Stimulated activated CD4-positive, alpha-beta T cell treated with anti-CD3 and anti-CD28 coated beads, Interleukin-4, amount 100 ng/mL, for 4 hours (primary cell): ENCODE measurements at places on chromosomes 5 and 9.

GRCh38 chr9:116819116-116819515, 132.0 kb downstream of the TRIM32 start:
- DNase-seq, result no peak

DNA sequence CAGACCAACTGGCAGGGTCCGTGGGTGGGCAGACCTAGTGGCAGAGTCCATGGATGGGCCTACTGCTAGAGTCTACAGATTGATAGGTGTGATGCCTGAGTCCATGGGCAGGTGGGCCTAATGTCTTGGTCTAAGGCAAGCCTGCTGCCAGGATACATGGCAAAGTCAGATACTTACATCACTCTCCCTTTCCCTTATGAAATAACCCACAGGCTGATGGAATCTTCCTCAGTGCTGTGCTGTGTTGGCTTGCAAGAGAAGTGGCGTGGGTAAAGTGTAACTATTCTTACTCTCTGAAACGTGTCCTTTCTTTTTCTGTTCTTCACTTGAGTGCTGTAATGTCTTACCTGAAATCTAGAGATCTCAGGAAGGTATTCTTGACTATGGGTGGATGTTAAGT, 67.3 kb upstream of the ADRB2 start:
- no peak for DNase-seq

DNA sequence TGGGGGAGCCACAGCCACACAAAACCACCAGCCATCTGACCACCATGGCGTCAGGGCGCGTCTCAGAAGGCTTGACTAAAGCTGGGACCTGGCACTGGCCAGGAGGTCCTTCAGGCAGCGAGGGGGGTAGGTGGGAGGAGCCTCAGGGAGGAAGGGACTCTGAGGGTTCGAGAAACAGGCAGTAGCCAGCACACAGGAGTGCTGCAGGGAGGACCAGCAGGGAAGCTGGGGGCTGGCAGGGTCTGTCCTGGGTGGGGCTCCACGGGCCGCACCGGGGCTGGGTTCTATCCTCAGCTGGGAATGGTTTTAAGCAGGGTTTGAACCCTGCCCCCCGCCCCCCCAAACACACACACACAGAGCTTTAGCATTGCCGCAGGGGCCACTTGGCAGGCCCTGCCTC, 7.4 kb downstream of the FAM163B start:
- no peak for DNase-seq

DNA sequence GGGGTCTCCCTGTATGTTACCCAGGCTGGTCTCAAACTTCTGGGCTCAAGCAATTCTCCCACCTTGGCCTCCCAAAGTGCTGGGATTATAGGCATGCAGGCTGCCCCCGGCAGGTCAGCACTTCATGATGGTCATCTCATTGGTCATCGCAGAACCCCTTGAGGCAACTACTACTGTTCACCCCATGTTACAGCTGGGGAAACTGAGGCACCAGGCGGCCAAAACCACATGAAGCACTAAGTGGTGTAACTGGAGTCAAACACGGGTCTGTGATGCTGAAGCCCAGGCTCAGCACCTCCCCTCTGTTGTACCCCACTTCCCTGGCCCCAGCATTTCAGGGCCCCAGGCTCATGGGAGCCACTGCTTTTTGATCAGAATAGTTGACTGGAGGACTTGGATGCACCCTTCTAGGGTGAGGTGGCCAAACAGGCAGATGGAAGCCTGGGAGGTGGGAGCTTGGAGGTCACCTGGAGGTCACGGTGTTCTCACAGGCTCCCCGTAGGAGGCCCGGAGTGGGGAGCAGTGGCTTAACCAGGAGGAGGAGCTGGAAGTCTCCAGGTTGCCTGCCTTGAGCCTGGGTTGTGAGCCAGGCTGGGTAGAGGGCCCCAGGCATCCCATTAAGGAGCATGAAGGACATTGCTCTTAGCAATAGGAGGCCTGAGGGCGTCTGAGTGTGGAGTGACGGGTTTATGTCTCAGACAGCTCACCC, 57.3 kb upstream of the RPL26L1 start:
- no peak for DNase-seq

DNA sequence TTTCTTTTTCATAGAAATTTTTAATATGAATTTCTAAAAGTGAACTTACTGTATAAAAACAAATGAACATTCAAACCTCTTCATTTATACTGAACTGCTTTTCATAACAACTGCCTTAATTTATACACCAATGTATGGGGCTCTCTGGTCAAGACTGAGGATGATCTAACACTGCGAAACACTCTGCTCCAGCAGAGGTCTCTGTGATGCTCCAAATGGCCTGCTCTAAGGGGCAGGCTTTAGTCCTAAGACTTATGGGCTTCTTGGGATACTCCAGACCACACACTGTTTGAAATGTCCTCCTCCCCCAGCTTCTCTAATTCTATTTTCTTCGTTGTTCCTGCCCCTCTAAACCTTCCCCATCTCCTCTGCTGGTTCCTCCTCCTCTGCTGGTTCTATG, 58.5 kb downstream of the LIFR start:
- no peak for DNase-seq

- no peak for DNase-seq
These were observed 303.9 kb upstream of the EDIL3 start for GRCh38 chr5:84688566-84688965.

DNA sequence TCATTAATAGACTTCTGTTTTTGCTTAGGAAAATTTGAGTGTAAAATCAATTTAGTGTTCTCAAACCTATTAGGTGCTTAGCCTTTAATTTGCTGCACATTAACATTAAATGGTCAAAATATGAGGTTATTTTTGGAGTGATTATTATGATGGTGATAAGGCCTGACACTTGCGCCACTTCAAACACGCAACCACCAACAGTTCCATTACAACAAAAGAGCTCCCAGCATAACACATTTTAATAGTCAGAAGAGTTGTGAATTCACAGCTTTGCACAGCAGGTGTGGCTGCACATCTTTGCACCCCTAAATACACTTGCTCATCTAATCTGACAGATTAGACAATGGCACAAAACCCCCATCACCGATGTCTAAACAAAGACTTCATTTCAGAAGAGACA, 940.7 kb downstream of the NR2F1-AS1 start:
- DNase-seq, result no peak

DNA sequence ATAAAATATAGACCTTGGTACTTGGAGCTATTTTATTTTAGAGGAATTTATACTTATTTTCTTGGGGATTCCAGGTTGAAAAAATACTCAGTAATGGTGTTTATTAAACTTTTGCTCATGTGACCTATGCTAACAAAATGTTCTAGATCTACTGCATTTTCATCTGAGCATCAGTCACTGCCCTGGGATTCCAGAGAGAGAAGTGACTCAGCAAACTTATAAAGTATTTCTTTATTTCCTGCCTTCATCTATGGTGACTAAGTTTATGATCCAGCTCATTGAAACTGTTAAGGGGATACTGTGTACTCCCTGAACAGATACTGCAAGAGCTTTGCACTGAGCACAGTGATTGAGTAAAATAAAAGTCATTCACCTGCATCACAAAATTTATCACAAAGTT, 298.5 kb upstream of the CDH18 start:
- no peak for DNase-seq

GRCh38 chr9:127142291-127142690, 19.9 kb upstream of the ANGPTL2 start:
- DNase-seq, result no peak

GRCh38 chr5:173281910-173282309, 46.3 kb downstream of the STC2 start:
- no peak for DNase-seq

DNA sequence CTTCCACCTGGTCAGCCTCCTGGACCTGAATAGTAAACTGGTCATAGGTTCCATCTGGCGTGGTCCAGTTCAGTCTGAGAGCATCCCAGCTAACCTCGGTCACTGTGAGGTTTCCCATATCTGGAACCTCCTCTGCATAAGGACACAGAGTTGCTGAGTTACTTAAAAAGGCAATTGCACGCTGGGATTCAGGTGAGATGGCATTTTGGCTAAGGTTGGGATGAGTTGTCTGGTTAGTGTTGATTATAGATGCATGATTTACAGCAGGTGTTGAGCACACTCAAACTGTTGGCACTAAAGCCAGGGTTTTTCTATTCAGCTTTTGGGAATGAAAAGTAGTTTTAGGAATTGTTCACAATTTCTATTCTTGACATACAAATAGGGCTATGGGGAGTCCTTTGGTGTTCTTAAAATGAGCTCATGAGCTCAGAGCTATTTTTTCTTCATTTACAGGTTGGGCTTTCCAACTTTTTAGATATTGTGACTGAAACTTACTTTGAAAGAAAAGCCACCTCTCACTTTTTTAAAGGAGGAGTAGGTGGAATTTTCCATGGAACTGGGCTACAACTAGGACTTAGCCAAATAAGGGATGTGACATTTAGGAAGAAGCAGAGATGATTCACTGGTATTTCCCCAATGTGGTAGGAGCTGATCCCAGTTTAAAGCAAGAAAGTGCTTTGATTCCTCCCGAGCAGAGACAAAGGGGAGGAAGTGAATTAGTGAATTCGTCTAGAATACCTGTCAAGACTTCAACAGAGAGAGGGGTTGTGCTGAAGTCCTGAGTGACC, 54.7 kb downstream of the TNC start:
- DNase-seq, result no peak

DNA sequence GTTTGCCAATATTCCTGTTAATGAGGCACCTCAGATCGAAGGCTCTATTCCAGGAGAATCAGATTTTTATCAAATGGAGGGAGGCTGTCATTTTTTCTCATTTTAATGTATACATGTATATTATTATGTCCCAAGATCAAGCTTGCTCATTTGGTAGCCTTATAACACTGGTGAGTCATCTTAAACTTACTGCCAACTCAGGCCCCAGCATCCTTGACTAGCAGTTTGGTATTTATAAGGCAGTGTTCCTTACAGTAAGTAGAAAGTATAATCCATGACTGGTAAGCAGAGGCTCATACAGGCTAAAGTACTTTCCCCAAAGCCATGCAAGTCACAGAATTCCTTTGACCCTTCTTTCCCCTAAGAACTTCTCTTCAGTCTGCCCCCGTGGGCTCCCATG, 90.7 kb upstream of the NR3C1 start:
- no peak for DNase-seq

DNA sequence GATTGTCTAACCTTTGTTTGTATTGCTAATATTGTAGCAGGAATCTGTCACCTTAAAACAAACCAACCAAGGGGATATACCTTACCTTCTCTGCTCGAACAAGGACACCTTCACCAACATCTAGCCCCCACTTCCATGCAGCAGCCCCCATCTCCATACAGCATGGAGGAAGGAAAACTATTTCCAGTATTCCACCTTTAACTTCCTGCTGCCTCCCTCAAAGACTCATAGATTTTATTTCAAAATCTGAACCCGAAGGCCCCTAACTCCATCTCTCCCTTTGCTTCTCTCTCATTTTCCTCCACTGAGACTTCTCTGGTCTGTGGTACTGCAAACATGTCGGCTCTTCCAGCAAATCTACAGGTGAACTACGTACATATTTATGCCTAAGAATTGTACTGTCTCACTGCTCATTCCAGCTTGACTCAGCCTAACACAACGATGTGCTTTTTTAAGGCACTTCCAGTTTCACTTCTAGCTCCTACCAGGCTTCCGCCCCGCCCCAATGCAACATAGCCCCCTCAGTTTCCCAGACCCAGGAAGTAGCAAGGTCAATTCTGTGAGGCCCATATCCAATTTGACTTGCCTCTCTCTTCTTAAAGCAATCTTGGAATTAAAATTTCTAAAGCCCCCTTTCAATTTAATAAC, 70.7 kb upstream of the RNF38 start:
- peak; percentile 44 for DNase-seq

GRCh38 chr9:129693741-129694140, 28.3 kb downstream of the PRRX2 start:
- DNase-seq, result no peak

DNA sequence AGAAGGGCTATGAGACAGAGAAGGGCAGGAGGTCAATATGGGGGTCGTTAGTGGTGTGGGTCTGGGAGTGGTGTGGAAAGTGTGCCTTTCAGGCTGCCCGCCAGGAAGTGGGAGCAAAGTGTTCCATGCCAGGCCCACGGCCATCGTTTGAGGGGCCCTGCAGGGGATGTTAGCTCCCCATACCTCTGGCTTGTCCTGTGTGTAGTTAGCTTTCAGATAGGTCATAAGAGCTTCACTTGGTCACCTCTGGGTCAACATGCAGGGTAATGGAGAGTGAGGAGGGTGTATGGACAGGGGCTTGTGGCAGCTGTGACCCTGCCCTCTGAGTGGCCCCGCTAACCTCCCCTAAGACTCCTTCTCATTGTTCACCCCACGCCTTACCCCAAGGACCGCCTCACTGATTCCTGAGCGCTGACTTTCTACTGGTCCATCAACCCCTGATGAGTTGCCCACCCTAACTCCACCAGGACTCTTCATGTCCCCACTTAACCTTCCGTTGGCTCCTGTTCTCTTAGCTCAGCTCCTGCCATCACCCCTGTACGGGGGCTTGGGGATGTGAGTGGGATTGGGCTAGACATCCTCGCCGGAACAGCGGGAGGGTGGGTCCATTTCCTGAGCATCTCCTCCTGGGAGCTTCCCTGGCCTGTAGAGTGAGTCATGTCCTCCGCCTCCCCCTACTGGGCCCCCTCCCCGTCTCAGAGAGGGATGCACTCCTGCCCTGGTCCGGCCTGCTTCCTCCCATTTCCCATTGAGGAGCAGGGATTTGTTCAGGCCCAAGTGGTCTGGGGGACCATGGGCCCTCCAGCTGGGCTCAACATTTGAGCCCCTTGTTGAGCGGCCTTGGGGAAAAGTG, 125.7 kb downstream of the FGF18 start:
- DNase-seq, result no peak
